Stimulated activated CD4-positive, alpha-beta T cell treated with anti-CD3 and anti-CD28 coated beads, TNF-alpha, amount 100 ng/mL, for 24 hours (primary cell): ENCODE measurements at places on chromosomes 6 and 20.

GRCh38 chr20:10430000-10430466 lies 4.0 kb downstream of the MKKS start:
- no peak for DNase-seq

GRCh38 chr6:169366258-169366901 lies 112.7 kb upstream of the THBS2 start:
- DNase-seq = no peak

- no peak for DNase-seq
Measured at GRCh38 chr6:148272597-148272996, 70.0 kb upstream of the SASH1 start.

DNA sequence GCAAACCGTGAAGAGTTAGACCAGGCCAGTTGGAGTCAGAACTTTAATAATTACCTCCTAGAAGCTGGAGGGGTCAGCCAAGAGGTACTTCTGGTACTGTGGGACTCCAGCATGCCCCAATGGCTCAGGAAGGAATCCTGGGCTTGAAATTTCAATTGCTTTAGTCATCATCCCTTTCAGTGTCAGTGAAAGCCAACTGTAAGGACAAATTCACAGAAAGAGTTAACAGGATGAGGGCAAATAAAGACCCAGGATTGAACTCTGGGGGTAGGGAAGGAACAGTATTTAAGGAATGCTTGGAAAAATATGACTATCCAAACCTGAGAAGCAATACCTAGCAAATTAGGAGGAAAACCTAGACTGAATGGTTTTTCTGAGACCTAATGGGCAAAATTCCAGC lies 735.1 kb upstream of the MARCKS start:
- DNase-seq = no peak

- DNase-seq = no peak
Measured at GRCh38 chr6:57087916-57088315, 2.1 kb upstream of the ZNF451 start.

GRCh38 chr6:62479697-62480220 lies 193.7 kb upstream of the KHDRBS2 start:
- DNase-seq = no peak

DNA sequence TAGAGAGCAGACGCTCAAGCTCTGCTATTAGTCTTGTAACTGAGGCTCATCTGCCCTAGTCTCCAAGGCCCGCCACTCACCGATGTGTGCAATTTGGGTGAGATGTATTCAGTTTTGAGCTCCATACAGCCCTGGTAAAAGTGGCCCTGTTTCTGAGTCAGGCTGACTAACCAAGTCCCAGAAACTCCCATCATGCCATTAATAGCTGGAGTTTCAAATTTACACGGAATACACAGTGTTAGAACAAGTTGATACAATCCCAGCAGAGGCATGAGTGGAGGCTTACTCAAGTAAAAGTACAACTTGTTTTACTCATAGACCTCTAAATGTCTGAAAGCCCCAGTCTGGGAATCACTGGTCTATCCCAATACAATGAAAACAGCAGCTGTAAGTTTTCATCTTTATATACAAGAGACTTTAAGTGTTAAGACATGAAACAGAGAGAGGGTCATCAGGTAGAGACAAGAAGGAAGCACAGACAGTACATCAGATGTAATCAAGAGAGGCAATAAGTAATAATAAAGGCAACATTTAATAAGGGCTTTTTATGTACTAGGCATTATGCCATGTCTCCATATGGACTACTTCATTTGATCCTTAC lies 42.4 kb downstream of the RTN4IP1 start:
- DNase-seq = no peak

- no peak for DNase-seq
Measured at GRCh38 chr6:124400261-124400999, 561.8 kb upstream of the RNF217 start.

DNA sequence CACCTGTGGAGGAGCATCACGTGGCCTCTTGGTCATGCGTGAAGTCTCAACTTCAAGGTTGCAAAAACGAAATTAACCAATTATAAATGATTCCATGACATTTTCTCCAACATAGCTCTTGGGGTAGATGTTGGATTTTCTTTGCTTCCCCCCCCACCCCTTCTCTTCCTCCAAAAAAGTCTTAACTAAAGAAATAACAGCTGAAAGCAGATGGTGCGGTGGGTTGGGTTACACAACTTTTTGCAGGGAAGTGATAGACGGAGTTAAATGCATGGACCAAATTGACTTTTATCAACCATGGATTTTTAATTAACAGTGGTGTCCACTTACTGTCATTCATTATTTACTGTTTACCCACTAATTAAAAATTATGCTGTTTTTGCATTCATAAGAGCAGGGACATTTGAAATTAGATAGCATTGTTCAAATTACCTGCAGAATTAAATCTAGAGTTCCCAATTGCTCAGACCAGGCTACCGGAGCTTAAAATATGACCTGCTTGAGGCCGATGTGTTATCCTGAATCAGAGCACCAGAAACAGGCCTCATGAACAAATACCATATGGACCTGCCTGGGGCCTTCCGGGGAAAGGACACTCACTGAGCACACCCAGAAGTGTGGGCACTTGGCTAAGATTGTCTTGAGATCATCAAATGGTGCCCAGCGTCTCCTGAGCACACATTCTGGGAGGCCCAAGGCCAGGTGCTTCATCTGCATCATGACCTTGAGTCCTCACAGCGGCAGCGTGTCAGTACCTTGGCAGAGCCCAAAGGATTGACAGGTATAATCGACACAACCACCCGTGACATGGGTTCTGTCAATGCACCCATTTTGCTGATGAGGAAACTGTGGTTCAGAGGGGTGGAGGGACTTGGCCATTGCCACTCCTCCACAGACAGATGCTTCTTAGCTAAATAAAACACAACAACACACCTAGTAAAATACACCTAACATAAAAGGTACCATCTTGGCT lies 41.5 kb downstream of the APCDD1L start:
- DNase-seq = no peak

GRCh38 chr20:58515233-58516212 lies at the start of gene APCDD1L:
APCDD1L (minus strand) TSS chr20:58515399; CDS start chr20:58514707, 692 bp downstream.
- no peak for DNase-seq

DNA sequence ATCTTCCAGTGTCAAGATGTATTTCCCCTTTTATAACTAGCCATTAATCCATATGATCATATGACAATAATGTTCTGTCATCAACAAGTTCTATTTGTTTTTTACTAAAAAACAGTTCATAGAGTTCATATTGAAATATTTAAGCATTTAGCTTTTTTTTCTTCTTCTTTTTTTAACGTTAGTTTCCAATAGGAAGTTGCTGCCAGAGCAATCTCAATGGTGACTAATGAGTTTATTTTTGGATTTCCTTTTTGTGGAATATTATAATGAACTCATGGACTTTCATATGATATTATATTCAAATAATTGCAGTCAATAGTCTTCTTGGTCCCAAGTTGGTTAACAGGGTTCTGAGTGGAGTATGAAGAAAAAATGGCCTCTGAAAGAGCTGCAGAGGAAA lies 343.3 kb downstream of the BCKDHB start:
- no peak for DNase-seq

DNA sequence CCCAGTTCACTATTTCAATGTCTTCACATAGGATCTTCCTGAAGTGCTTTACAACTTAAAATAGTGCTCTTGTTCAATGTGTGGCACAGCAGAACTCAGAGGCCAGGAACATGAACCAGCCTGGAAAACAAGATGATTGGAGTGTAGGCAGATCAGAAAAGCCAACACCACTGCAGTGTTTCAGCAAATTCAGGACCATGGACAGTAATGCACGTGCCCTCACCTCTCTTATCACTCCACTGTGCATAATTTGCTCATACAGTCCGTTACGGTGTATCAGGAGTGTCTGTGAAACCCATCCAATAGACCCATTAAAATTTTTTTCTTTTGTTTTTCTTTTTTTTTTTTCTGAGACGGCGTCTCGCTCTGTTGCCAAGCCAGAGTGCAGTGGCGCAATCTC lies 27.6 kb upstream of the HACE1 start:
- DNase-seq = no peak

GRCh38 chr20:32218156-32218900 lies 10.6 kb downstream of the POFUT1 start:
- DNase-seq = no peak

DNA sequence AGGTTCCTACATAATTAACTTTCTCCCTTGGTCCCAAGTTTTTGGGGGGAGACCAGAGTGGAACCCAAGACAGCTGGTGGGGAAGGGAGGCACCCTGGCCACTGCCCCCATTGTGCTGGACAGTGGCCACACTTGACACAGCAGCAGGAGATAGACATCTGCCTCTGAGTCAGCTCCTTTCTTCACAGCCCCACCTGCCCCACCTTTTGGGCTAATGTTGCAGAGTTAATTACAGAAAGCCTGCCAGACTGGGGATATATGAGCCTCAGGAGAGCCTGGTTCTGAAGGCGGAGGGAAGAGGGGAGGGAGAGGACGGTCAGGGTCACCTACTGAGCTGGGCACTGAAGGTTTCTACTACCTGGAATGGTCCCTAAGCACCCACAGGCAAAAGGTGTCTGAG lies 50.6 kb downstream of the MAFB start:
- no peak for DNase-seq

- no peak for DNase-seq
Measured at GRCh38 chr20:6120491-6120988, 2.3 kb downstream of the FERMT1 start.

DNA sequence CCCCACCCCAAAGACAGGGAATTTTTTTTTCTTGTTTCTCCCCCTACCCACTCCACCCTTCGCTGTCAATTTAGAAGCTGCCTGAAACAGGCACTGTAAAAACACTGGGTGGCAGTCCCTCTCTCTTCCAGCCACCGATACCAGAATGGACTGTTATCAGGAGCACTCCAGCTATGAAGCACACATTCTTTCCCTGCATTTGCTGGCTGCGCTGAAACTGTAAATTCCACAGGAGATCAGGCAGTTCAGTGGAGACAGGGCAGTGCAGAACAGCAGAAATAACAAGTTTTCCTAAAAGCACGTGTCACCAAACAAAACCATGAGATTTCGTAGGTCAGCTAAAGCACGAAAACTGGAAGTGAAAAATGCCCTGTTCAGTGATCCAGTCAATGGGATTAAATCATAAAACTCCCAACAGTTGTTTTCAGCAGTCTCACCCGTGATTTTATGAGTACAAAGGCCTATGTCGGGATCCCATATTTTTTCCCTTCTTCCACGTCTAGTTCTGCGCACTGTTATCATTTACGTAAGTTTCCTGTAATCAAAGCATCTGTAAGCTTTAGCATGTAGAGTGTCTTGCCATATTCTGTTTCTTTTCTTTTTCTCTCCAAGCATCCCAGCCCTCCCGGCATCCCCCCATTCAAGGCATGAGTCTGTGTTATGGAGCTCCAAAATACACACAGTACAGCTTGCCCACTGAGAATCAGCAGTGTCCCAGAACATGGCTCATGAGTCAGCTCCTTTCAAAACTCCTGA lies 359.9 kb upstream of the EPHA7 start:
- no peak for DNase-seq

DNA sequence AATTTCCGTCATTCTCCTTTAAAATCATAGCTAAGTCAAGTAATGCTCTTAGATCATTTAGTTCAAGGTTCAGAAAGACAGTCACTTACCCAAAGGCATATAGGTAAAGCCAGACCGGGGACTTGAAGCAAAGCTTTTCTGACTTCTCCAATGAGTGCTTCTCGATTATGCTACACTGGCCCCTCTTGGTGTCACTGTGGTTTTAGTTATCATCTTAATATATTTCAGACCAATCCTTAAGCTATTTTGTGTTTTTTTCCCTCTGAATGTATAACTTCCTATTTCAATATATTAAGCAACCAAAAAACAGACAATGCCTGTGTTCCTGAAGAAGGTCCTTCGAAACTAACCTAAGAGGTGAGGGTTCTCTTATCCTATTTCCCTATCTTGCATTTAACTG lies 3.9 kb downstream of the PRDM1 start:
- no peak for DNase-seq

- DNase-seq = no peak
Measured at GRCh38 chr20:15862178-15862577, 711.1 kb downstream of the KIF16B start.

GRCh38 chr6:39217177-39217864 lies 12.0 kb downstream of the KCNK5 start:
- DNase-seq = no peak

DNA sequence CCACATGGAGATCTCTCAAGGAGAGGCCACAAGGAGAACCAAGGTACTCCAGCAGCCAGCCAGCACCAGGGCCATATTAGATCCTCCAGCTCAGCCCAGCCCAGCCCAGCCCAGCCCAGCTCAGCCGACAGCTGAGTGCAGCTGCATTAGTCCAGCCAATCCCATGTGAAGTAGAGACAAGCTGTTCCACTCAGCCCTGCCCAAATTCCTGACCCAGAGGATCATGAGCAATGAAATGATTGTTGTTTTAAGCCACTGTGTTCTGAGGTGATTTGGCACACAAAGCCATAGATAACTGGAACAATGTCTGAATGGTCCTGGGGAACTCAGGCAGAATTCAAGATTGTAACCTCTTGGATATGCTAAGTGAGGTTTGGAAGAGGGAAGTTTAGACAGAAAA lies 59.5 kb upstream of the BMP2 start:
- no peak for DNase-seq

GRCh38 chr6:11911538-11911937 lies 100.6 kb upstream of the HIVEP1 start:
- no peak for DNase-seq

DNA sequence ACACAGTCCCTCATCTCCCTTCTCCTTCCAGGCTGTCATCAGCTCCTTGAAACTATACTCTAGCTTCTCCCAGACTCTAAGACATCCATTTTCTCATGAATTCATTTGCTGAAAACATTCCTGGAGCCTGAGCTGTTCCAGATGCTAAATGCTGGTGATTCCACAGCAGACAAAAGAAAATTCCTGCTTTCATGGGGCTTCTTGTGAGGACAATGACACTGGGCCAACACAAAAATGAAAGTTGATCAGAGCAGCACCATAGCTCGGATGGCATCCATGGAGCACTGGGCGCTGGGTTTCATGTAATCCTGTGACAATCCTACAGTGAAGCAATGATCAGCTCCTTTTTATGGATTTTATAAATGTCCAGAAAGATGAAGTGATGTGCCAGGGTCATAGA lies 47.4 kb upstream of the STX16 start:
- DNase-seq = no peak

DNA sequence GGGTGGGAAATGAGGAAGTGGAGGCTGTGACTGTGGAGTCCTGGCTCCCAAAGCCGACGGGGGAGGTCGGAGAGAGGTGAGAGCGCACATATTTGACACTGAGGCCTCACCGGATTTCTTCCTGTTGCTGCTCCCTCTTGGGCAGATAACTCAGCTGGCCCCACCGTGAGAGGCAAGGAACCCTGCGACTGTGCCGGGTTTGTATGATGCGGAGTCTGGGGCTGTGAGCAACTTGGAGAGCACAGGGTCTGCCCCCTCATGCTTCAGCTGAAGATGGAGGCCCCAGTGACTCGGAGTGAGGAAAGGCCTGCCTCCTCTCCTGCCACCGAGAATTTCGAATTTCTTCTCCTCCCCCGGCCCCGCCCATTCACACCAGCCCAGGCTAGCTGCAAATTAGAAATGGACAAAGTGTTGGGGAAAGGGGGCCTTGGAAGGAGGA lies 160.6 kb downstream of the GRM4 start:
- no peak for DNase-seq

DNA sequence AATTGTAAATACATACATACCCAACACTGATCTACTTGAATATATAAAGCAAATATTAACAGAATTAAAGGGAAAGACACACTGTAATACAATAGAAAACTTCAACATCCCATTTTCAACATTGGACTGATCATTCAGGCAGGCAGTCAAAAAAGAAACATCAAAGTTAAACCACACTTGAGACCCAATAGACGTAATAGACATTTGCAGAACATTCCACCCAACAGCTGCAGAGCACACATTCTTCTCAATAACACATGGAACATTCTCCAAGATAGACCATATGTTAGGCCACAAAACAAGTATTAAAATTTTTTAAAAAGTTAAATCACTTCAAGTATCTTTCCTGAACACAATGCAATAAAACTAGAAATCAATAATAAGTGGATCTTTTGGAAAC lies 698.2 kb downstream of the COL12A1 start:
- DNase-seq = no peak
